CD8-positive, alpha-beta memory T cell (primary cell): ENCODE measurements at places on chromosomes 16 and 17.

DNA sequence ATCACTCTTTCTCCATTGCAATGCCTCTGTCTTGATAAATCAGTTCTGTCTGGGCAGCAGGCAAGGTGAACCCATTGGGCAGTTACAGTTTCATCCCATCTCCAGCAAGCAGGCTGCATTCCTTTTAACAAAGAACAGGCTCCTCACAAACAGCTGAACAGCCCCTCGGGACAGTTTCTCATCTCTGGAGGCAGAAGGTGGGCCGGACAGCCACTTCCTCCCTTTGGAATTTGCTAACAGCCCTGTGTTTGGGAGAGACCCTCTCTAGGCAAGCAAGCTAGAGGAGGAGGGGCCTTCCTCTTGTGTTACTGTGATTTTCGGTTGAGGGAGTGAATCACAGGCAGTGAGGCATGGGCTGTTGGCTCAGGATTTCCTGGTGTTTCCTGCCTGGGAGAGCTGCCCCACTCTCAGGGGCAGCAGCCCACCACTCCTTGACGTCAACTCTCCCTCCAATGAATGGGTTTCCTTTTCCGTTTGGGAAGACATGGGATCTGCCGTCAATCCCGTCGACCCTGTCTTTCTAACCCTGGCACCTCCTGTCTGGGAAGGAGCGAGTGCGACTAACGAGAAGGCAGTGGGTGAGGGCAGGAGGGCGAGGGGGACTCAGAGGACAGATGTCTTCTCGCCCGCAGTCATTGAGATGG, 3.7 kb upstream of the PGS1 start:
- no peaks in the 10 kb centered on the region for H3K27me3 ChIP-seq
- DNase-seq = no peak
- no peak overlapping the region for H3K4me3 ChIP-seq
- no peak overlapping the region for H3K27ac ChIP-seq

- no peaks in the 10 kb centered on the region for H3K4me1 ChIP-seq
- no peak for DNase-seq
- peaks cover 4% of the 10 kb centered on the region for H3K27me3 ChIP-seq
- no peak overlapping the region for H3K4me3 ChIP-seq
- no peaks in the 10 kb centered on the region for H3K36me3 ChIP-seq
These were observed 24.2 kb upstream of the CPHXL start for GRCh38 chr16:75750528-75750927.

DNA sequence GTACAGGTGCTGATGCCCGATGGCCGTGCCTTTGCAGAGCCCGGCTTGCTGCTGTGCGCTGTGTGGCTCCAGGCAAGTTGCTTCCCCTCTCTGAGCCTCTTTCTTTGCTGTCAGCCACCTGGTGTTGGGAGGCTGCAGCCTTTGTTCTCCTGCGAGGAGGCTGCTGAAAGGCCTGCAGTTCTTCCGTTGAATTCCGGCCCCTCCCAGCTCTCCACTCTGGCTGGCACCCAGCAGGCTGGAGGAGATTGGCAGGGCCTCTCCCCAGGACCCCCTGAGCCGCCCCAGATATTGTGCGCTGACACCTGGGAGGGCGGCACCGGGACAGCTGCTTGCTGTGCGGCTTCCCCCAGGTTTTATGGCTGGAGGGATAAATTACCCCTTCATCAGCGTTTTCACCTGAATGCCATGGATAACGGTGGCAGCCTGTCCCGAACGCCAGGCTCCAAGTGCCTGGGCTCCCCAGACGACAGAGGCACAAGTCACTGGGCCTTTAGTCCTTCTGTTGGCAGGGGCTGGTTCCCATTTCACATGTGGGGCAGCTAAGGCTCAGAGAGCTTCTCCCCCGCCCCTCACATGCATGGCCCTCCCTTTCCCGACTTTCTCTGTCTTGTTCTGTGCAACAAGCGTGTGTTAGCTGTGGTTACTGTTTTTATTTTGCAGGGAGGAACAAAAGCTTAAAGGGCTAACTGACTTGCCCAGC, 35.1 kb upstream of the GSE1 start:
- DNase-seq = no peak
- no peak overlapping the region for H3K27ac ChIP-seq
- H3K36me3 ChIP-seq = peaks cover 5% of the 10 kb centered on the region
- H3K4me3 ChIP-seq = no peak overlapping the region
- peaks cover 14% of the 10 kb centered on the region for H3K4me1 ChIP-seq

- H3K4me1 ChIP-seq = no peaks in the 10 kb centered on the region
- no peaks in the 10 kb centered on the region for H3K27me3 ChIP-seq
- no peak overlapping the region for H3K4me3 ChIP-seq
- H3K36me3 ChIP-seq = no peaks in the 10 kb centered on the region
- no peak overlapping the region for H3K27ac ChIP-seq
These were observed 60.6 kb downstream of the SCNN1B start for GRCh38 chr16:23362460-23363317.

DNA sequence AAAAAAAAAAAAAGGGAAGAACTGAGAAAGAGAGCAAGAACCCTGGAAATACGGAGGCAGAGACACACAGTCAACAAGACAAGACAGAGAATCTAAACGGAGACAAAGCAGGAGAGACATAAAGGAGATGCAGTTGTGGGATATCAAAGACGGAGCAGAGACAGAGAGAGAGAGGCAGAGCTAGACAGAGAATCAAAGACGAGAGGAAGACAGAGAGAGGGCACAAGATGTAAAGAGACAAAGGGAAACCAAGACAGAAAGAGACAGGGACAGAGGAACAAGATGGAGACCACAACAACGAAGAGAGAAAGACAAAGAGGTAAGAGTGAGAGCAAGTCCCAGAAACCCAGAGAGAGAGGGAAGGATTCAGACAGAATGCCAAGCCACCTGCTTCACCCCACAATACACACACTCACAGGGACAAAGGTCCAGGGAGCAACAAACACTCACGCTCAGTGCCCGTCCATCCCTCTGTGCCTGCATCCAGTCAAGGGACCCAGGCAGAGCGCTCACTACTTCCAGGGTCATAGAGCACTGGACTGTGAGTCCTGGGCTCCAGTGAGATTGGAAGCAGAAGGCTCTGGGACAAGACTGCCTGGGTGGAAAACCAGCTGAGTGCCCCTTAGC, 88.9 kb downstream of the C16orf78 start:
- H3K4me3 ChIP-seq = no peak overlapping the region
- H3K4me1 ChIP-seq = peaks cover 45% of the 10 kb centered on the region
- H3K36me3 ChIP-seq = no peaks in the 10 kb centered on the region
- peak; percentile 56 for DNase-seq

DNA sequence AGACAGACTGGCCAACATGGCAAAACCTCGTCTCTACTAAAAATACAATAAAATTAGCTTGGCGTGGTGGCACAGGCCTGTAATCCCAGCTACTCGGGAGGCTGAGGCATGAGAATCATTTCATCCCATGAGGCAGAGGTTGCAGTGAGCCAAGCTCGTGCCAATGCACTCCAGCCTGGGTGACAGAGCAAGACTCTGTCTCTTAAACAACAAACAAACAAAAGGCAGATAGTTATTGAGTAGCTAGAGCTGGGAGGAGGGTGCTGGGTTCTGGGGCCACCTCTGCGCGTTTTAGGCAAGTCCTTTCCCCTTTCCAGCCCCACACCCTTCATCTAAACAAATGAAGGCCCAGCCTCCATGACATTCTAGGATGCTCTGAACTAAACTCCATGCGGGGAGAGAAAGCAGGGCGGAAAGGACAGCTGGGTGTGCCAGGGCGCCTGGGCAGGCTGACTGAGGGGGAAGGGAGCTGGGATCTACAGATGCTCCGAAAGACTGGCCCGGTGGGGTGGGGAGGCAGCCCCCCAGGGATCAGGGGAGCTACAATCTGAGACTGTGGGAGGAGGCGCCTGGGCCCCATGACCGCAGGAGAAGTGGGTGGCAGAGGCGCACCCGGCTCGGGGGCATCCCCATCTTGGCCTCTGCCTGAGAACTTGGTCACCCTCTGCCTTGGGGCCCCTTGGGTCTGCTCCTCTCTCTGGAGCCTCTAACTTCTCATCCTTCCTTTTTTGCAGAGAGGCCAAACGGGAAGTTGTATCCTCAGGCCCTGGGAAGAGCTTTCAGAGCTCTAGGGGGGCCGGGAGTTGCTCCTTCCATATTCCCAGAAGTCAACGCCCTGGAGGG, 910 bp downstream of the ITGAL start:
- H3K27me3 ChIP-seq = no peaks in the 10 kb centered on the region
- H3K27ac ChIP-seq = peak overlapping the region; percentile 74
- H3K4me3 ChIP-seq = peak overlapping the region; percentile 91
